Activated CD4-positive, CD25-positive, alpha-beta regulatory T cell (primary cell): ENCODE measurements at places on chromosomes 16 and 17.

GRCh38 chr16:85428168-85428898, 184.8 kb upstream of the GSE1 start:
- peak; percentile 15 for DNase-seq

DNA sequence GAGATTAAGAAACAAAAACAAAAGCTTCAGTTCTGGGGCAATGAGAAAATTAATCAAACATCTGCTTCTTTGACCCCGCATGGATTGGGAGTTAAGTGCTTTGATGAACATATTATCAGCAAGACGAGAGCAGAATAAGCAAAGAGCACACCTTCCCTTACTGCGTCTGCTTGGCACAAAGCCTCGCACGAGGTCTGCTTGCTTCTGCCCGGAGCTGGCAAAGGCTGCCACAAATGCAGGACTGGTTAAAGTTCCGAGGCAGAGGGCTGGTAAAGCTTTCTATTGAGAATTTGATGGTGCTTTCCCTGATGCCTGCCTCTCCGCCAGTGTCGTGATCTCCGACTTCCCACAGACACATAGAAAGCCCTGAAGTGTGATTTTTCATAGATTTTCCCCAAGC, 17.0 kb downstream of the VAT1L start:
- no peak for DNase-seq

GRCh38 chr17:82675476-82676245, 22.8 kb downstream of the RAB40B start:
- no peak for DNase-seq

GRCh38 chr16:67748834-67749233, 29.7 kb upstream of the GFOD2 start:
- no peak for DNase-seq

DNA sequence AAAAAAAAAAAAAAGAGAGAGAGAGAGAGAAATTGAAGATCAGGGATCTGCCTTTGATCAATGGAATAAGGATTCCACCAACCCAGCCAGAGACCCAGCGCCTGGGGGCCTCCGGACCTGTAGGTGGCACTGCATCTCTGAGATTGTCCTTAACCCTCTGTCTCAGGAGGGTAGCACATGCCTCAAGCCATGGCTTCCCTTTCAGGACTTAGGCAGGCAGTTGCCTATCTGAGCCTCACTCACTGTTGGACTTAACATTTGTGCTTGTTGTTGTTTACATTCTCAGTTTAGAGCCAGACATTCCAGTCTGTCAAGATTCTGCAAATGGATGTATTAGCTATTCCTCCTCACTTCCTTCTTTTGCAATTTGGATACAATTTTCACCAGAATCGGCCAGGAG, 5.1 kb upstream of the SCNN1B start:
- DNase-seq: no peak

DNA sequence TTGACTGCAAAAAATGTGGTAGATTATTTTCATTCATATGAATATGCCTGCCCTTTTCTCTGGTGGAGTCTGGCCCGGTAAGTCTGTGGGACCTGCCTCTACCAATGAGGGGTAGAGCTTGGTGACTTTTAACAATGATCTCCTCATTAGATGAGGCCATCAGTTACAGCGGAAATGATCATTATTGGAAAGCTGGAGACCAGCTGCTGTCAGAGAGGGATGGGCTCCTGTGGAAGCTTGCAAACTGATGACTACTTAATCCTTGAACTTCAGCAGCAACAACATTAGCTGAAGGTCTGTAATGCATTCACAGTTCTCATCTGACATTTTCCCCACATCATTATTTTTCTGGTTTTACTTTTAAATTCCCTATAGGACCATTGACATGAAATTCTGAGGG, 194.1 kb downstream of the CDH13 start:
- no peak for DNase-seq

GRCh38 chr17:58412961-58413586, 4.3 kb downstream of the RNF43 start:
- DNase-seq: no peak

DNA sequence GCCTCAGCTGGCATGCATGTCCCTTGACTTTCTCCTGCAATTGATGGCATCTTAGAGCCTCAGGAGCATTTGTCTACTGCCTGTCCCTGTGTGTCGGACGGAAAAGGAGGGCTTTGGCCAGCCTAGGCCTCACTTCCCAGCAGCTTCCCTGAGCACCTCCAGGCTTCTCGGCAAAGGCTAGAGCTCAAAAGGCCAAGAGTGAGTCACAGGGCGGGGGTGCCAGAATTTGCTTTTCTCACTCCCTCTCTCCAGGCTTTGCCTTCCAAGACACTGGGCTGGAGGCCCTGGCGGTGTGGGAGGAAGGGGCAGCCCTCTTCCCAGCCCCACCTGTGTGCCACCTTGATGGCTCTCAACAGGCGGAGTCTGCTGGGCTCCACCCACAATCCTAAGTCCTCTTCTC, 107.3 kb upstream of the MAF start:
- no peak for DNase-seq

GRCh38 chr17:1493291-1493980, 950 bp upstream of the MYO1C start:
- DNase-seq: no peak

DNA sequence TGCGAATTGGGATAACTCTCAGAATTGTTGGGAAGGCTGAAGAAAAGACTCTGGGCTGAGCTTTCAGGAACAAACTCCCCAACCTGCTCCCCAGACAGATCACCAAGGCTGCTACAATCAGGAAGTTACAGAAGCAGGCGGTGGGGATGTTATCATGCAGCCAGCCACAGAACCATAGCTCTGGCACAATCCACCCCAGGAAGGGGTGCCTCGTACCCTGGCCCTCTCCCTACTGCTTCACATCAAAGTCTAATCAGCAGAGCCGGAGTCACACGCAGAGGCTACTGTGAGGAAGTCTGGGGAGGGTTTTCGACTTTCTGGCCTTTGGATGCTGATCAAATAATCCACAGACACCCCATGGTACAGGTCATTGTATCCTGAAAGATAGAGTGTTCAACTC, 86.8 kb downstream of the NTN1 start:
- no peak for DNase-seq

DNA sequence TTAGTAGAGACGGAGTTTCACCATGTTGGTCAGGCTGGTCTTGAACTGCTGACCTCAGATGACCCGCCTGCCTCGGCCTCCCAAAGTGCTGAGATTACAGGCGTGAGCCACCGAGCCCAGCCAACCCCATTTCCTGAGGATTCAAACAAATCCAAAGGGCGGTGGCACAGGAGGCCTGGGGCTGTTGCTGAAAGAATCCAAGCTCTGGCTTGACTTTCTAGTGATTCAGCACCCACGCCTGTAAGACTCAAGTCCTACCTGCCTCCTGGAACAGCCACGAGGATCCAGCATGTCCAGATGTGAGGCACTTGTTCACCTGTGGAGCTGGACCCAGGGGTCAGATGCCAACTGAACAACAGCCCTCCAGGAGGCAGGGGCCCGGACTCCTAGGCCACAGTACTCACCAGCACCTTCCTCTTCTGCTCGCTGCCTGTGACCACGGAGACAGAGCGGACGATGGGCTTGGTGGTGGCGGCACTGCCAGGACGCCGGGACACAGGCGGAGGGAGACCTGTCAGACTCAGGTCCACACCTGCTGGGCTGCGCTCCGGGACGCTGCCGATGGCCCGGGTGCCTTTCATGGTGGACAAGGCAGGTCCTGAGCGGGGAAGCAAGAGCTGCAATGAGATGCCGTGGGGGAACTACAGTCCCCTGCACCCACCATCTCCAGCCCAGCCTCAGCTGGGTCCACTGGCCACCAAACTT, 3.1 kb downstream of the CEP131 start:
- no peak for DNase-seq

- no peak for DNase-seq
These were observed 30.8 kb downstream of the MAP3K3 start for GRCh38 chr17:63653050-63653449.

GRCh38 chr17:41724476-41725050, 9.9 kb downstream of the HAP1 start:
- DNase-seq: no peak

- no peak for DNase-seq
These were observed 1.0 kb downstream of the IRX3 start for GRCh38 chr16:54285414-54286089.

GRCh38 chr16:71846431-71846830, 655 bp downstream of the ATXN1L start:
- DNase-seq: no peak
